K562 (cell line): ENCODE measurements at places on chromosomes 4 and X. TPM values are rescaled to one million over a fixed set of nuclear protein-coding genes. Genes with fewer than 3 reads are reported as not detected.

- DNase-seq = no peak
Observed at GRCh38 chrX:101071582-101071981, 7.1 kb upstream of the TMEM35A start.

GRCh38 chr4:121939690-121940089, 12.2 kb downstream of the TRPC3 start:
- no peak for DNase-seq

- DNase-seq = no peak
Observed at GRCh38 chr4:139920486-139921002, 233.4 kb downstream of the MAML3 start.

GRCh38 chr4:65302145-65302544, 368.1 kb downstream of the EPHA5 start:
- no peak for DNase-seq

DNA sequence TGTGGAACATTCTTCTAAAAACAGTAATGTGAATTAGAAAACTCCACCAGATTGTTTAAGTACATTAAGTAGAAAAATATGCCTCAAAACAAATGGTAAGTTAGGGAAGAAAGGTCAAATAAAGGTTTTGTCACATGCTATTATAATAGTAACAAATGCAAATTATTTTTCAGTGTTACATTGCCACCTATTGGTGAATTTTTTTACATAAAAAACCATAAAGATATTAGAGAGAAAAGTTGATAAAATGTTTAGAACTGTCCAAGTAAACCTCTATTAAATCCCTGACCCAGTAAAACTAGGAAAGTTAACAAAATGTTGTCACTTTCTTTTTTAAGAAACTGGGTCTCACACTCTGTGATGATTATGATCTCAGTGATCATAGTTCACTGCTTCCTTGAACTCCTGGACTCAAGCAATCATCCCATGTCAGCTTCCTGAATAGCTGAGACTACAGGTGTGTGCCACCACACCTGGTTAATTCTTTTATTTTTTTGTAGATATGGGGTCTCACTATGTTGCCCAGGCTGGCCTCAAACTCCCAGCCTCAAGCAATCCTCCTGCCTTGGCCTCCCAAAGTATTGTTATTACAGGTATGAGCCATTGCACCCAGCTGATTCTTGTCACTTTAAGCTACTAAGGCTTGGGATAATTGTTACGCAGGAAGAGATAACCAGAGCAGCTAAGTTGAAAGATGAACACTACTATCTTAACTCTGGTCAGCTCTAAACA, 157.6 kb downstream of the ATRX start:
- no peak for DNase-seq

GRCh38 chr4:2940267-2941137, 22.7 kb downstream of the NOP14 start:
- no peak for DNase-seq

- no peak for DNase-seq
Observed at GRCh38 chr4:141006242-141006802, 126.9 kb downstream of the RNF150 start.

DNA sequence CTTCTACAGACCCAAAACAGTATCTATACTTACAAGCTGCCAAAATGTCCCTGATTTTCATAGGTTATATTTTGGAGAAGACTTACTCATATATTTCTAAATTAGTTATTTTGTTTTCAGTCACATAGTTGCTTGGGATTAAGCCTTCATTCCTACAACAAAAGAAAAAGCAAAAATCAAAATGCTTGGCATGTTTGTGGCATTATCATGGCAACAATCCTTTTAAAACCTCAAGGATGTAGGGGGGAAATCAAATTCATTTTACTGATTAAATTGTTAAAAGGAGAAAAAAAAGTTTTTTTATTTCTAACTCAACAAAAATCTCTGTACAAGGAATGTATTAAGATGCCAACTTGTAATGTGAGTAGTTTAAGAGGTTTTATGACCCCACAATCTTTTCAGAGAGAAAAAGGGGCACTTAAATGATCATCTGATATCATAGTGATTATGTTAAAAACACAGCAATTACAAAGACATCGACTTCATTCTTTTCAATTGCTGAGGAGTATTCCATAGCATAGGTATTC, 23.5 kb downstream of the TXK start:
- DNase-seq = no peak

CXCL5 gene
- polyA plus RNA-seq = not detected in 2 replicates

DAPP1 gene
- 2.9 and 3.4 TPM in 2 replicates for polyA plus RNA-seq

ARMCX4 gene
- polyA plus RNA-seq = 0.05 TPM in 1 of 2 replicates, not detected in the other

KLF8 gene
- polyA plus RNA-seq = 0.30 TPM in 1 of 2 replicates, not detected in the other

LIAS gene
- polyA plus RNA-seq = 37.8 and 40.2 TPM in 2 replicates

TRIM60 gene
- polyA plus RNA-seq = not detected in 2 replicates

KLKB1 gene
- polyA plus RNA-seq = not detected in 2 replicates
